ENCODE measurements at places on chromosomes 6 and 20. TPM values are rescaled to one million over a fixed set of nuclear protein-coding genes. Genes with fewer than 3 reads are reported as not detected.

TBXT gene
- polyA plus RNA-seq, result not detected

SLC25A27 gene
- polyA plus RNA-seq, result 25.0 TPM

SPEF1 gene
- 0.07 TPM for polyA plus RNA-seq

DNAH8 gene
- polyA plus RNA-seq, result under 0.01 TPM

ALDH8A1 gene
- polyA plus RNA-seq, result 0.31 TPM

AVP gene
- not detected for polyA plus RNA-seq

PTGIS gene
- 3.5 TPM for polyA plus RNA-seq

ECT2L gene
- 0.04 TPM for polyA plus RNA-seq

PNLDC1 gene
- 0.02 TPM for polyA plus RNA-seq

MLN gene
- not detected for polyA plus RNA-seq

RPL7L1 gene
- polyA plus RNA-seq, result 32.7 TPM

DOK5 gene
- polyA plus RNA-seq, result 0.18 TPM

ITCH gene
- polyA plus RNA-seq, result 19.3 TPM

PGC gene
- polyA plus RNA-seq, result 13.4 TPM

L3MBTL1 gene
- 2.8 TPM for polyA plus RNA-seq

APCDD1L gene
- 0.09 TPM for polyA plus RNA-seq

SLC32A1 gene
- not detected for polyA plus RNA-seq

FAM209A gene
- 0.31 TPM for polyA plus RNA-seq

GRIK2 gene
- 0.08 TPM for polyA plus RNA-seq

BEND6 gene
- polyA plus RNA-seq, result 0.25 TPM

ADGRF5 gene
- 2.2 TPM for polyA plus RNA-seq

ZMYND8 gene
- polyA plus RNA-seq, result 18.7 TPM

EMILIN3 gene
- 0.43 TPM for polyA plus RNA-seq

BCAS1 gene
- polyA plus RNA-seq, result 4.7 TPM

All from esophagus (tissue), 2 donors.